ENCODE measurements at places on chromosomes 12 and 14.

- no peak for DNase-seq
These were observed 242.4 kb upstream of the TBX3 start for GRCh38 chr12:114926341-114926740.

DNA sequence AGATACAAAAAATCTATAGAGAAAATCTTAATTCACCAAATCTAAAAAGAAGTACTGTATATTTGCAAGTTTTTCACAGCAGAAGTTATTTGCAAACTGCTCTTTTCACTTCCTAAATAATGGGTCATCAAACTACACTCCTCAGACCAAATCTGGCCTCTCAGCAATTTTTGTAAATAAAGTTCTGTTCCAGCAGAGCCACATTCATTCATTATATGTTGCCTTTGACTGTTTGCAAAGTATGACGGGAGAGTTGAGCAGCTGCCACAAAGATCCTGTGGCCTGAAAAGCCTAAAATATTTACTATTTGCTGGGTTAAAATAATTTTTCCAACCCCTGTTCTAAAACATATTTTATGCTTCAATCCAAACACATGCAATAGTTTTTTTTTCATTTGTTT is 1222.3 kb upstream of the SEL1L start:
- DNase-seq = no peak

DNA sequence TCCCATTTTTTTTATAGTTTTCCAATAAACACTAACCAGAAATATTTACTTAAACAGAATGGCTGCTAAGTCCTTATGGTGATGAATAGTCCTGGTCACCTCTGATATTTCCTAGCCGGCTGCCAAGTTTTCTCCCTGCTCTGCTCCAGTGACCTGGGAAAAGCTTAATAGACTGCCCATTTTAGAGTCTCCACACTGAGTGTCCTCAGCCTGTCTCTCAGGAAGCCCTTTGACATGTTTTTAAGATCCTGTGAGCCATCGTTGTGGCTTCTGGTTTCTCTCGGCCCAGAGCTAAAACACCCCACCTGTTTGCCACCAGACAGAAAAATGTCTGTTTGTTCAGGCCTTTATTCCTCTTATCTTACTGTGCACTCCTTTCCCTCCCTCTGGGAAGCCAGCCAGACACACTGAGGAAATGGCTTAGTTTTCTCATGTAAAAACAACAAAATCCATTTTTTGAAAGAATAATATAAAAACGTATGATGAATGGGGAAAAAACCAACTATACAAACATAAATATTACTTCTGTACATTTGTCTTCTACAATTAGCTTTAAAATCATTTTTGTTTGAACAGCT is 25.4 kb upstream of the ALDH2 start:
- no peak for DNase-seq

GRCh38 chr12:2627835-2628191 is 167.0 kb upstream of the FKBP4 start:
- DNase-seq = no peak

GRCh38 chr12:95607642-95608041 is 56.4 kb upstream of the USP44 start:
- no peak for DNase-seq

DNA sequence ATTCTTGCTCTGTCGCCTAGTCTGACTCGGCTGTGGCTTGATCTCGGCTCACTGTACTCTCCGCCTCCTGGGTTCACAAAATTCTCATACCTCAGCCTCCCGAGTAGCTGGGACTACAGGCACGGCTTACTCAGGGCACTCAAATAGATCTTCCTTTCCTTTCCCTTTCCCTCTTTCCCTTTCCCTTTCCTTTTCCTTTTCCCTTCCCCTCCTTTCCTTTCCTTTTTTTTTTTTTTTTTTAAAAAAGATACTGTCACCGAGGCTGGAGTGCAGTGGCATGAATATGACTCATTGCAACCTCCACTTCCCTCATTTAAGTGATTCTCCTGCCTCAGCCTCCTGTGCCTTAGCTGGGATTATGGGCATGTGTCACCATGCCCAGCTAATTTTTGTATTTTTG is 86.0 kb downstream of the AEBP2 start:
- no peak for DNase-seq

- DNase-seq = no peak
These were observed 128.8 kb downstream of the SYNE2 start for GRCh38 chr14:63981569-63981968.

DNA sequence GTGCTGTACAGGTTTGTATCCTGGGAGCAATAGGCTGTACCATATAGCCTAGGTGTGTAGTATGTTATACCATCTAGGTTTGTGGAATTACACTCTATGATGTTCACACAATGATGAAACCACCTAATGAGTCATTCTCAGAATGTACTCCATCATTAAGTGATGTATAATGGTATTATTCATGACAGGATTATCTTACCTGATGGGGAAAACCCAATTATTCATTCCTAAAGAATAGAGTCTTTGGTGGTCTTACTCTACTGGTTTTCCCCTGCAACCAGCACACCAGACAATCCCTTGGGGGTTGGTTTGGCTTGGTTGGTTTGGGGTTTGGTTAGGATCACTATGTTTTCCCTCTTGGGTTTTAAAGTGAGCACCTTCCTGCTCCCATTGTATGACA is 12.6 kb upstream of the OR10P1 start:
- no peak for DNase-seq

DNA sequence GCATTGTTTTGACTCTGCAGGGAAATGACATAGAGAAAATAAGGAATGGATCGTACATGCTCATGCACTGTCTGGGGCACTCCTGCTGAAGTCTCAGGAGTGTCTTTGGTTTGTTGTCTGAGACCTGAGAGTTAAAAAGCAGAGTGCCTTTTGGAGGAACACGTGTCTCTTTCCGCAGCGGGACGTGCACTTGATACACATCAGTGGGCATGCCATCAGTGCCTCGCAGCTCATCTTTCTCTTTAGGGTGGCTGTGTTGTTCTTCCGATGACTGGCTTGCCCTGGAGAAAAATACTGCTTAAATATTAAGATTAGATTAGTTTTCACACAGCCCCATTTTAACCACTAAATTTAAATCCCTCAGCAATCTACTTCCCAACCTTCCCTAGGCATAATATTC is 835.9 kb downstream of the DIO2 start:
- no peak for DNase-seq

GRCh38 chr12:26633591-26634210 is 199.3 kb downstream of the ITPR2 start:
- DNase-seq = no peak

GRCh38 chr14:91100102-91100501 is 13.8 kb upstream of the DGLUCY start:
- no peak for DNase-seq

DNA sequence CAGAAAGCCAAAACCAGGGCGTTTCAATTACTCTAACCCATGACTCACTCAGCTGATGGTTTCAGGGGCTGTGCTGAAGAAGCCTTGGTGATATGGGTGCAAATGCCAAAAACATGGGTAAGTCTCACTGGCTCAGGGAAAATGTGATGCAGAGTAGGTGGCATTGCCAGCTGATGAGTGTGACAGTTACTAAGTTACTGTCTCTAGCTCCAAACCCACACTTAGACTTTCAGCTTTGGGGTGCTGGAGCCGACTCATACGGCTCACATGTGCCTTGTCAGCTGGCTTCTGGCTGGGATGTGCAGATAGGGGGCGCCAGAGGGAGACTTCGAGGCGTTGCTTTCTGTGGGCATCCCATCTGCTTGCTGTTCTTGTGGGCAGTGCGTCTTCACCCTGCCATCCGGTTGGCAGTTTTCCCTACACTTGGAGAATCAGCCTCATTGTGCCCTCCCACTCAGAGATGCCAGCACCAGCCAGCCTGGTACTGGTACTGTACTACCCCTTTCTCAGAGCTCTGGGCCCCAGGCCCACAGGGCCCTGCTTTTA is 11.1 kb upstream of the KRT7 start:
- peak; percentile 27 for DNase-seq

DNA sequence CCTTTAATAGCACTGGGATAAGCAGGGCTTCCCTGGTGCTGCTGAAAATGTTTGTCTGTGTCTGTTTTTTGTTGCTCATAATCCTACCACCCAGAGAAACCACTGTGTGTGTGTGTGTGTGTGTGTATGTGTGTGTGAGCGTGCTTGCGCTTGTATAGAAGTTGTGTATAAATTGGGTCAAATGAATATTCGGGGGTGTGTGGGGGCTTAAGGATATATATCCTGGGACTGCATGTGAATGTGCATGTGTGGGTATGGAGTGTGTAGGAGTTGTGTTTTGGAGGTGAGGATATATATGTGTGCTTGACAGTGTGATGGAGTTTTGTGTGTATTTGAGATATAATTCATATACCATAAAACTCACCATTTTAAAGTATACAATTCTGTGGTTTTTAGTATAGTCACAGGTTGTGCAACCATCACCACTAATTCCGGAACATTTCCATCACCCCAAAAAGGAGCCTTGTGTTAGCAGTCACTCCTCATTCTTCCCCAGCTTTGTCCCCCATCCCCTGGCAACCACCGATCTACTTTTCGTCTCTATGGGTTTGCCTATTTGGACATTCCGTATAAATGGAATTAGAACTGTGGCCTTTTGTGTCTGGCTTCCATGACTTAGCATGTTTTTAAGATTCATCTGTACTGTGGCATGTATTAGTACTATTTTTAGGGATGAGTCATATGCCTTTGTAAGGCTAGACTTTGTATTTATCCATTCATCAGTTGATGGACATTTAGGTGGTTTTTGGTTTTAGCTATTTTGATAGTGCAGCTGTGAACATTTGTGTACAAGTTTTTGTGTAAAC is 25.6 kb downstream of the TCTN1 start:
- no peak for DNase-seq

- DNase-seq = no peak
These were observed 80.0 kb downstream of the BTG1 start for GRCh38 chr12:92065639-92066038.

DNA sequence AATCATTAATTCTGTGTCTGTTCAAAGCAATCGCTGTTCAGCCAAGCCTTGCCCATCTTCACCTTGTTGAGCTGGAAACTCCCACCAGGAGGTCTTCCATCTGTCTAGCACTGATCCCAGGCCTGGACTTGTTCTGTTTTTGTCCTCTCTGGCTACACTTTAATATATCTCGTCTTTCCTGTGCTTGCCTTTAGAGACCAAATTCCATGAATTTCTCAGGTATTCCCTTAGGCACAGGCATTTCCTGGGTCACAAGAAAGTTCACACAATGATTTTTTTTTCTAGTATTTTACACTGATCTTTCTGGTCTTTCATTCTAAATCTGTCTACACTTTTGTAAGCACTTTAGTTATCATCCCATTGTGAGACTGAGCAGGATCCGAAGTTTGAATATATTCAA is 116.4 kb upstream of the CCND2 start:
- DNase-seq = no peak

GRCh38 chr12:16610001-16610585 is 4.1 kb upstream of the LMO3 start:
- DNase-seq = no peak

DNA sequence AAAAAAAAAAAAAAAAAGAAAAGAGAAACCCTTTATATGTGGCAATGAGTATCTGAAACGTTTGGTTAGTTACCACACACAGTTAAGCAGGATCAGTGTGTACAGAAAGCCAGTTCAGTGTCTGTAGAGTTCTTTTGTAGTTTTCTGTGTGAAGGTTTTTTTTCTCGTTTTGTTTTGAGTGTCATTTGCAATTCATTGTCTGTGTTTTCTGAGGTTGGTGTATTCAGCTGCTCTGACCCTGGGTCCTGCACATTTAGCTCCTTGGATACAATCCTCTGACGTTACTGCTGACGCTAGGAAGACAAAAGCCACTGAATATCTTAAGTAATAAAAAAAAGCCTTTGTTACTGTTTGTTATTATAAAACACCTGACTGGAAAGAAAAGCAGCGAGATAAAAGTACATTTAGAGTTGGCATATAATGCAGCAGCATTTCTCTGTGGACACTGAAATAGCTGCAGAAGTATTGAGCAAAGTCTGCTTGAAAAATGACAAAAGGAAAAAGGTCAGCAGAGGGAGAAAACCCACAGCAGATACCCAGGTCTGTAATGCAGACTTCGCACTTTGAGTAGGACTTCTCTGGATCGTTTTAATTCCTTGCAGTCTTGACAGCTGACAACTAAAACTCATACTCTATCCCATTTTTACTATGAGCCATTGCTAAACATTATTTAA is 89.0 kb downstream of the POLR3B start:
- DNase-seq = no peak

DNA sequence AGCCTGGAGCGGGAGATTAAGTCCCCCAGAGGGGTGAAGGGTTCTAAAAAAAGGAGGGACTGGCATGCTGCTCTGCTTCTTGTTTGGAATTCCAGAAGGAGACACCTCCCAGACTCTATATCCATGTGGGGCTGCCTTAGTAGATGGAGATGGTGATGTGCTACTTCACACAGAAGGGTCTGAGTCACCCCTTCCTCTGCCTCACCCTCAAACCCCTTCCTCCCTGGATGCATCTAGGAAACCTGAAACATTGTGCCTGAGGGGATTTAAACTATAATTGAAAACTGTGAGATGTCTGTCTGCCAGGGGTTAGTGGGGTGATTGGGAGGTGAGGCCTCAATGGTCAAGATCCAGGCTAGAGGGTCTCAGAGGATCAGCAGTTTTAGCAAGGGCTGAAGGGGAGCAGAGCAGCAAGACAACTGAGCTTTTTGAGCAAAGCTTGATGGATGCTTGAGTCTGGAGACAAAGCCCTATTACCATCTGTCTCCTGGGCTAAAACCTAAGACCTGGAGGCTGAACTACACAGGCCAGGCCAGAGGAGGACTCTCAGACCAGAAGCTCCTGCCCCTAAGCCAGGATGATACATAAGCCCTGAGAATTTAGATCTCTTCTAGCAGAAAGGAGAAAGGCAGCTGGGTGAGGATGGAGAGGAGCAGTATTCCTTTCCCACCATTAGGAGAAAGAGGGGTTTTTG is 314.7 kb upstream of the ATP2B1 start:
- no peak for DNase-seq

GRCh38 chr14:83856334-83856733 is 1673.6 kb upstream of the FLRT2 start:
- no peak for DNase-seq

DNA sequence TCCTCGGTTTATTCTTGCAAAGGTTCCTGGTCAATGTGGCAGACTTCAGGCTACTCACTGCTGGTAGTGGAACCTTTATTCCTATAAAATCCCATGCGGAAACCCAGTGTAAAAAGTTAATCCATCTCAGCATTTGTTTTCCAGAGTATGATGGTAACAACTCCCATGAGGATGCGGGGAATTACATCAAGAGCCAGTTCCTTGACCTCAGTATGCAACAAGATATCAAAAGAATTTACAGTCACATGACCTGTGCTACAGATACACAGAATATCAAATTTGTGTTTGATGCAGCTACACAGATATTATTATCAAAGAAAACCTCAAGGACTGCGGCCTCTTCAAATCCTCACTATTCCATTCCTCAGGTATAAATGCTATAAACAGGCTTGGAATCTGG is 19.3 kb downstream of the CPM start:
- no peak for DNase-seq

DNA sequence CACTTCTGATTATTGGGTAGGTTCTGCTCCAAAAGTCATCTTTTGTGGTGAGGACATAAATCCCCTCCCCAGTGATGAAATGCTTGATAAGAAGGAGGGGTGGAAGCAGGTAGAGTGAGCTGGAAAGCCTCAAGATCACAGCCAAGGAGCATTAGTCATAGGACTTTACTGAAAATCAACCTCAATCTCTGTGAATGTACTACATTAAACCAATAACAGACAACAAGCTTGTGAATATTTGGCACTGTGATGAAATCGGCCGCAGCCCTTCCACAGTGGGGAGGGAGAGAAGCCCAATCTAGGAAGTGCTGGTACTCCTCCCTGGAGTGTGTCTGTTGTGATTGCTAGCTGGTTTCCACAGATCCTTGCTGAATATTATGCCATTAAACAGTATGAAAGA is 41.2 kb upstream of the PTCSC3 start:
- DNase-seq = no peak

- no peak for DNase-seq
These were observed 1.3 kb downstream of the SLC38A1 start for GRCh38 chr12:46267575-46267824.

GRCh38 chr12:68267892-68268396 is 14.5 kb upstream of the IL22 start:
- DNase-seq = no peak
